ENCODE measurements at places on chromosomes 16 and 17.

GRCh38 chr16:14140923-14141322 is 69.8 kb downstream of the MRTFB start:
- DNase-seq: no peak

DNA sequence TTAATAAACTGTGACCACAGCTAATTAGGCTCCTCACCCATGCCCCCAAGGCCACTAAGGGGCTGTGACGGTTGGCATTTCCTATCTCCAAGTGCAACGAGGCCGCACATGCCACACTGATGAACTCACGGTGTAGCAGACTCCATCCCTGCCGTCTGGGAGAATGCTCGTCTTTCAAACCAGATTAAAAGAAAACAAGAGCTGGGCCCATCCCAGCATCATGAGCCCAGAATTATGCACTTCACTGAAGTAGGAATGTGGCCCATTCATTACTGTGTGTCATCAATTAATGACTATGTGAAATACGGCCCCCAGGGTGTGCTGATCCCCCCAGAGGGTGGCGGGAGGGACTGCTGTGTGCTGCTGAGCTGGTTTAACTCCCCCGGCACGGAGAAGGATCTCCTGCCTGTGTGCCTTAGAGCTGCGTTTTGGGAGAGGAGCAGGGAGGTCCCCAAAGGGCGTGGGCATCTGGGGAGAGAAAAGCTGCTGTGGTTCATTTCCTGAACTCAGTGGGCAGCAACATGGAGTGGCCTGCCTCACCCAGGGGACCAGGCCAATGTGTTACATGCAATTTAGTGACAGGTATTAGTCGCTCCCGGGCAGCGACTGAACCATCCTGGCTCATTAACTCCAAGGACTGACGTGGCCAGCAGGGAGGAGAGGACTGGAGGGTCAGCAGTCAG is 194.5 kb downstream of the FOXL1 start:
- no peak for DNase-seq

DNA sequence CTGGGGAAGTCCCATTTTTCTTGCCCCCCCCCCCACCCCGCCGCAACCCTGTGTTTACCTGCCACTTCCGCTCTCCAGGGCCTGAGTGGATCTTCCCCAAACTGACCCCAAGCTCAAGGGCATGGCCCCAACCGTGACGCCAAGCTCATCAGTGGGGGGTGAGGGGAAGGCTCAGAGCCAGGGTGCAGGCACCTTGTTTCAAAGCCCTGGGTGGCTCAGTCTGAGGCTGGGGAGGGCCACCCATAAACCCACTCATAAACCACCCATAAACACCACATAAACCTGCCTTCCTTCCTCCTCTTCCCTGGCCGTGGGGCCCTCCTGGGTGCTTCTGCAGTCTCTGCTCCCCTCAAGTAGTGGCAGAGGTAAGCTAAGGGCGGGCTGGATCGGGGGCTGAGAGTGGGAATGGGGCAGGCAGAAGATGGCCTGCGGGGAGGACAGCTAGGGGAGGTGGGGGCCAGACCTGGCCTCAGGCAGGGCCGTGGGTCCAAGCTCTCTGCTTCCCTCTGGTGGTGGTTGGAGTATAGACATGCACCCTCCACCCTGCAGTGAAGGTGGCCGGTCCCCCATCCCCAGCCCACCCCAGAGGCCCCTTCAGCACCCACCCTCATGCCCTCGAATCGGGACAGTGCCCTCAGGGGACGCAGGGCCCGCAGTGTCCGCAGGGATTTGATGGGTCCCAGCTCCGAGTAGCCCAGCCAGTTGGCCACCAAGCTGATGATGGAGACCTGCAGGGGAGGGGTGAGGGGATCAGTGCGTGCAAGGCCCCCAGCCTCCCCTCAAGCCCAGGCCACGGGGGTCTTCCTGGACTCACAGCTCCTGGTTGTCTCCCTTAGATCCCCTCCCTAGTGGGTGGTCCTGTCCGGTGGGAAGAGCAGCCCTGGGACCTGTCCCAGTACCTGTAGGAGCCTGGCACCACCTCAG is 14.6 kb upstream of the CD79B start:
- DNase-seq: peak; percentile 95

- no peak for DNase-seq
These were observed 23.6 kb downstream of the NTN1 start for GRCh38 chr17:9044772-9045463.

DNA sequence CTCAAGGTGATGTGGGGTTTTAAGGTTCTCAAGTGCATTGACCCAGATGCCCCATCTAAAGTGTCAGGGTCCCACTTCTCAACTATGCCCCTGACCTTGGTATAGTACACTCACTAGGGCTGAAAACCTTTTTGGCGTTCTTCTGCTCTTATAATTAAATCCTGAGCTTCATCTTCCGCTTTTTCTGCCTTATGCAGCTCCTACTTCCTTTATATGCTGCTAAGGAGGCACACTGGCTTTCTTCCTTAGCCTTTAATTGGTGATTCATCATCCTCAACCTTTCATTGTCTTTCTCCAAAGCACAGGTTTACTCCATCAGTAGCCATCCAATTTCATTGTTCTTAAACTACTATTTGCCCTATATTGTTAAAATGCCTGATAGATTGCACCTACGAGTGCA is 5.3 kb upstream of the NF1 start:
- no peak for DNase-seq

- DNase-seq: no peak
These were observed 73.1 kb downstream of the CEP95 start for GRCh38 chr17:64579917-64580316.

DNA sequence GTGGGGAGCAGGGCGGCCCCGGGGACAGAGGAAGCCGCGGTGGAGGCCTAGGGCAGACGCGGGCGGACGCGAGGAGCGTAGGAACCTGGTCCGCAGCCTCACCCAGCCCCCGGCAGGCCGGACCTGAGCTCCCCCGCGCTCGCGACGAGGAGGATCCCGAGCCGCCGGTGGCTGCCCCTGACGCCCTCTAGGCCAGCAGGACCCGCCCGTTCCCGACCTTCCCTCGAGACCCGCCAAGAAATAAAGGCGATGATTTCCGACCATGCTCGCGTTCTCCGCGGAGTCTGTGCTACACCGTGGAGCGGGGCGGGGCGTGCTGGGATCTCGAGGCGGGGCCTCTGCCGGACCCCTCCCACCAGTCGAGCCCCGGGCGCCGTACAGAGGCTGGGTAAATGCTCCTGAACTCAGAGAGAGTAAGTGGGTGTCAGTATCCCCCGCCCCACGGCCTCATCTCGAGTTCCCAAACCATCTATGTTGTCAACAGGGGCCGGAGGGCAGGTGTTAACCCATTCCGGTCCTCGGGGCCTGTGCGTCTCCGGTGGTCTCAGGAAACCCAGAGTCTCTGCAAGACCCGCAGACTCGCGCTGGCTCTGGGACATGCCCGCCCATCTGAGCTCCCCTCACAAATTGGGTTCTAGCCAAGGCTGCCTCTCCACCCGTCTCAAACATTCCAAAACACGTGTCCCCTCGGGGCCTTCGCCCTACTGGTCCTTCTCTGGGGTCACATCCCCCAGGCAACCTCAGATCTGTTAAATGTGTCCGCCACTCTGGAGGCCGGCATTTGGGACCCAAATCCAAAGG is 13.7 kb downstream of the SYCE1L start:
- peak; percentile 57 for DNase-seq

- DNase-seq: no peak
These were observed 6.8 kb downstream of the SLC6A2 start for GRCh38 chr16:55662644-55663031.

DNA sequence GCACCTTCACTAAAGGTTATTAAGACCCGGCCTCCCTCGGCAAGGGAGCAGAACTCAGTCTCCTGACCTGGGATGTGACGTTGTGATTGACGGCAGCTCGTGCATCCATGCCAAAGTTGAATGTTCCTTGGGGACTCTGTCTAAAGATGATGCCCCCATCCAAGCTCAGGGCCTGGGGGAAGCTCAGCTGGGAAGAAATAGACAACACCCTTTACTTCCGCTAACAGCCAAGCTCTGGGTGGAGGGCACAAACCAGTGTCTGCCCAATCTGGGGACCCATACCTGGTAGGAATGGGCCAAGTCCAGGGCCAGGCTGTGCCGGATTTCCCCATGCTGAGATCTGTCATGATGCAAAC is 95.4 kb downstream of the RMI2 start:
- DNase-seq: no peak

DNA sequence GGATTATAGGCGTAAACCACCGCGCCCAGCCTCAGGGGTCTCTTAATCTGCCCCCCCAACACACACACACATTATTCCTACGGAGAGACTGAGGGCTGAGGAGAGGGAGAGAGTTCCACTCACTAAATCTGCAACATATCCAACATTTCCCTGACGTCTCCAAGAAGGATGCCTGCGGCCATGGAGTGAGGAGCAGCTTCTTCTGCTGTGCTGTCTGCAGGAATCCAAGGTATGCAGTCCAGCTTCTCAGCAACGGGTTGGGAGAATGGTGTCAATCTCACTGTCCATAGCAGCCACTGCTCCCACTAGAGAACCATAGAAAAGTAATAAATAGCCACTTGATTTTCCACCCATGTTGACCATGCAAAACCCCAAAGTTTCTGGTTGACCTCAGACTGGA is 5.1 kb upstream of the PLXDC1 start:
- DNase-seq: no peak

DNA sequence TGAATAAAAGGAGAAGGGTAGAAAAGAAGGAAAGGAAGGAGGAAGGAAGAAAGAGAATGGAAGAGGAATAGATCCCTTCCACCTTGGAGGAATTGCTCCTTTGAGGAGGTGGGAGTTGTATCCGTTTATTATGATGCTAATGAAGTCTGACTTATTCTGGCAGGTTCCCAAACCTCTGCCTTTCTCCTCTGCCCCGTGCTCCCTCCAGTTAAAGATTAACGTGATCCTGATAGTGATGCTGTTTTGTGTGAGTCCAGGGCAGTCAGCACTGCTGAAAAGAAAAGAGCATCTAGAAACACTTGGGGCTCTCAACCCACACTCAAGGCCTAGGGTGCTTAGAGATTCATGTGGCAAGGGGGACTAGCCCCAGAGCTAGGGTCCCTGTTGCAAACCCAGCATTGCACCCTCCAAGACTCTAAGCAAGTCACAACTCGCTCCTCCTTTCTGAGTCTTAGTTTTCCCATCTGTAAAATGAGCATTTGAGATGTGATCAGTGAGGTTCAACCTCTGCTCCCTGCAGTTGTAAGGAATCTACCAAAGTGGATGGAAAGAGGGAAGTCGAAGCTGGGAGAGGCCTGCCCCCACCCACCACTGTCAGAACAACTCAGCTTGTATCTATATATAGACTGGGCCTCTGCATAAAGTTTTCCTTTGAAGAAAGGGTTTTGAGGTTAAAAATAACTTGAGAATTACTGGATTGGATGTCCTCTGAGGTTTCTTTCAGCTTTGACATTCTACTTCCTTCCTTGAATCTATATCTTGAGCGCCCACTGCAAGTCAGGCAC is 46.9 kb upstream of the TMEM132E start:
- no peak for DNase-seq

GRCh38 chr17:9339958-9340357 is 235.7 kb downstream of the STX8 start:
- DNase-seq: no peak

GRCh38 chr16:59988591-59988990 is 1254.5 kb upstream of the GOT2 start:
- no peak for DNase-seq

GRCh38 chr17:32461853-32462617 is 17.7 kb downstream of the PSMD11 start:
- no peak for DNase-seq

DNA sequence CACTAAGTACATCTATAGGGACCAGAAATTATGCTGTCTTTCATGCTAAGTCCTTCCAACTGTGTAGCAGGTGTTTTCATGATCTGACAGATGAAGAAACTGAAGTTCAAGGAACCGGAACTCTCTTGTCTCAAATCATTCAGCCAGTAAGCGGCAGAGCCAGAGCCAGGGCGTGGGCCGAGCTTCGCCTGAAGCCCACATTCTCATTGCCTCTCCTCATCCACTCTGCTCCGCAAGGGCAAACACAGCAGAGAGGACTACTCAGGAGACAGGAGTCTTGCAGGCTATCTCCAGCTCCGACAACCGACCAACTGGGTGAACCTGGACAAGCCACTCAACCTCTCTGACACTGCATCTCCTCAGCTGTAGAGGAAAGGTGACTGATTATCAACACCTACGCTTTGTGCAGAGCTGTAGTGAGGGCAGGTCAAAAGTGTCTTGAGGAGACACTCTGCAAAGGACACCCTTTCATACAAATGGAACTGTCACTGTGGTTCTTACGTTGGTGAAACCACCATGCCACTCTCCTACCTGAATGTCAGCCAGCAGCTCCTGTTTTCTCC is 72.9 kb downstream of the CYTH1 start:
- no peak for DNase-seq

GRCh38 chr17:64994781-64995538 is 61.6 kb downstream of the GNA13 start:
- no peak for DNase-seq

DNA sequence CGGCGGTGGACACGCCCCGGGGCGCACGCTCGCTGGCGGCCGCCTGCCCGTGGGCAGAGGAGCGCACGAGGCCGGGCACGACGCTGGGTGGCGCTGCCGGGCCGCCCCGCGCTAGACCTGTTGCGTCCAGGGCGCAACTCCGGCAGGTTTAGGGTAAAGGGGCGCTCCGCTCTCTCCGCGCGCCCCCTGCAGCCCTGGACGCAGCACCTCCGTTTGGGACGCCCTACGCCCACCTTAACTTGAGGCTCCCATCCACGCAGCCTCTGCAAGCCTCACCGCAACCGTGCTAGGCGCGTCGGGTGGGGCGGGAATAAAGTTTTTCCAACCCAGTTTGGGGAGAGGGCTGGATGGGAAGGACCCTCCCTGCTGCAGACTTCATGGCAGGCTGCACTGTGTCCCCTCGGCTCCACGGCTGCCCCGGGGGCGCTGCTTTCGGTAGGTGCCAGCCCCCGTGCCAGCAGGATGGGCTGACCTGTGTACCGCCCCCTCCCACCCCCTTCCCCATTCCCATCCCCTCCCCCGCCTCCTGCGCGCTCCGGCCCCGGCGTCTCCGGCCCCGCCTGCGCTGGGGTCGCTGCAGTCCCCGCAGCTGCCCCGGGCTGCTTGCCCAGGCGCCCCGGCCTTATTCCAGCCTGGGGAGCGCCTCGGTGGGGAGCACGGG is at the start of gene SYT17:
Gene SYT17, plus strand, starts transcription at position 531 of the 661 bp plus-strand sequence. CDS start 407 bp downstream, outside the sequence.
- DNase-seq: peak; percentile 86

DNA sequence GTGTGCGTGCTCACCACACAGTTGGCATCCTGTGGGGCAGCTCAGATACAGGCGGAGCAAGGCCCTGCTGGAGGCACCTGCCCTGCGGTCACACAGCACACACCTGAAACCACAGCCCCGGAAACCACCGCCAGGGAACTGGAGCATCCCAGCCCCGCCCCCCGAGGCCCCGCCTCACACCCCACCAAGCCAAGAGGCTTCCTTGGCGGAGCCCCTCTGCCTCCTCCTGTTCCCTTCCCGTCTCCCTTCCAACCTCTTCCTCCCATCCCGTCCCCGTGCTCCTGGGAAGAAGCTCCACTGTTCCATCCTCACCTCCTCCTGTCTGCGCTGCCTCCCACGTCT is 205.5 kb downstream of the NTN1 start:
- no peak for DNase-seq

Data from GM12891 (cell line).